ENCODE measurements at places on chromosomes 7 and 10. TPM values are rescaled to one million over a fixed set of nuclear protein-coding genes. Genes with fewer than 3 reads are reported as not detected.

The GHRHR gene
- not detected for total RNA-seq

The HOXA9 gene
- total RNA-seq = 1.8 TPM

The OPN4 gene
- total RNA-seq = not detected

The MNX1 gene
- total RNA-seq = 6.3 TPM

The ANLN gene
- 460 TPM for total RNA-seq

The CRPPA gene
- total RNA-seq = 0.11 TPM

The MAT1A gene
- not detected for total RNA-seq

The SEMA3A gene
- 14.2 TPM for total RNA-seq

DNA sequence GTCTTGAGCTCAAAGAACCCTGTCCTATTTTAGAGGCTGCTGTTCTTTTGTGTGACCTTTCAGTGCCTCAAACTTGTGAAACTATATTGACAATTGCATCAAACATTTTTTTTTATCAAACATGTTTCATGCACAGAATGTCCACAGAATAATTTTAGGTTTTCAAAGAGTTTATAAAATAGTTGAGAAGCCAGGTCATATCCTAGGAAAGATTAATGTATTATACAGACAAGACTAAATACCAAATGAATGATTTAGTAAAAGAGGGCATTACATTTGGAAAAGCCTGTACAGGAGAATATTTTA, 67.0 kb downstream of the CDK6 start:
- no peak for DNase-seq

GRCh38 chr10:93166134-93166533, 92.4 kb downstream of the CYP26A1 start:
- DNase-seq = no peak

- peak; percentile 80 for DNase-seq
These were observed at the start of gene MINDY3 for GRCh38 chr10:15859906-15860691. Gene MINDY3 (minus strand): TSS chr10:15860507. CDS start chr10:15860299, 208 bp downstream.

DNA sequence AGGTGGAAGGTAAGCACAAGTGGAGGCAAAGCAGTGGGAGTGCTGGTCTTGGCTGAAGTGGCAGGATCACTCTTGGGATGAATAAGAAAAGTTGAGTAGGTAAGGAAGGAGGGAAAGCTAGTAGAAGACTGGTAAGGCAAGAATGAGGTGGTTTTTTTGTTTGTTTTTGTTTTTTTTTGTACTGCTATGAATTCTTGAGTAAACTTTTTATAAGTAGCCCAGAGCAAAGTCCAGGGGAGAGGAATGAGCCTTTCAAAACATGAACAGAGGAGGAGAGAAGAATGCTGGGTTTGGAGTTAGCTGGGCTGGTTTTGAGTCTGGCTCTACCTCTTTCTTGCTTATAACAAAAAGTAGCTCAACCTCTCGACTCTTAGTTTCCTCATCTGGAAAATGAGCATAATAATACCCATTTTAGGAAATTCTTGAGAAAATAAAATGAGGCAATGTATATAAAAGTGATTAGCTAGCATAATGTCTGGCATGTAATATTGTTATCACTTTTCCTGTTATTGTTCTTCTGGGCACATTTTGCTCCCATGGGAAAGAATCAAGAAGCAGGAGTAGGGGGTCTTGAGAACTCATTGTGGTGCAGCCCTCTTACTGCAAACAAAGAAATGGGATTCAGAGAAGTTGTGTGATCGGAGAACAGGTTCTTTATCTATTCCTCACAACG, 24.1 kb upstream of the LRRC17 start:
- DNase-seq = no peak

GRCh38 chr10:73865107-73865458, 9.3 kb downstream of the CAMK2G start:
- no peak for DNase-seq

DNA sequence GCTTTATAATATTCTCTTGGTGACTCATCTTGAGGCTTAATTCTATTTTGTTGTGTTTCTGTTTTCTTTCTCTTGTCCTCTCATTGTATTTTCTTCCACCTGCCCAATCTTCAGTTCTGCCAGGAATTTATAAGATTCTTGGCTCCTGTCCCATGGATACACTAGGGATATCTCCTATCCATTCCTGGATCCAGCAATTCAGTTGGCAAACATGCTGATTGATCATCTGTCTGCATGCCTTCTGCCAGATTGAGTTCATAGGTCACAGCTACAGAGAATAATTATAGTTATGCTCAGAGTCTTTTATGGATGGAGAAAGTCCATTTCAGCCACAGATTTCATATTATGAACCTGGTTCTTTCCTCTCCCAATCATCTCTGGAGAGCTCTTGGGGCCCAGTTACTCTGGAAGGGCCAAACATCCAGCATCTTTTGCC, 140.4 kb upstream of the MAGI2 start:
- DNase-seq = no peak

All from Daoy (cell line).